NCI-H526 treated with DMSO at 0.1 percent for 48 hours (cell line): ENCODE measurements at places on chromosomes 7 and 10.

DNA sequence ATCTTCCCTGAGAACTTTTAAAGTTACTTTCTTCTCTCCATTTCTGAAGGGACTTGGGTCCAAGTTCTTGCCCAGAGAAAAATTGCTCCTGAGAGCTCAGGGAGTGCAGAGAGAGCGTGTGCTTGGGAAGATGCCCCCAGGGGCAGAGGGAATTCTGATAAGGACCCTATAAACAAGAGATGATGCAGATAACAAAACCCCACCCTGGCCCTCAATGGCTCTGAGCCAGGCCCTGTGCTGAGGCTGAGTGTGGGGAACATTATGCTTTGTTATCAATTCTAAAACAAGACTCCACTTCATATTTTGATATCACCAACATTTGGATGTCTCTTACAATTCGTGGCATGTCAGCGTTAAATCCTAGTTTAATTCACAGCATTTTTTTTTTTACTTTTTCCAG lies 34.4 kb upstream of the HABP2 start:
- no peak for DNase-seq

- DNase-seq, result no peak
These were observed 177.0 kb downstream of the CFTR start for GRCh38 chr7:117656806-117657205.

DNA sequence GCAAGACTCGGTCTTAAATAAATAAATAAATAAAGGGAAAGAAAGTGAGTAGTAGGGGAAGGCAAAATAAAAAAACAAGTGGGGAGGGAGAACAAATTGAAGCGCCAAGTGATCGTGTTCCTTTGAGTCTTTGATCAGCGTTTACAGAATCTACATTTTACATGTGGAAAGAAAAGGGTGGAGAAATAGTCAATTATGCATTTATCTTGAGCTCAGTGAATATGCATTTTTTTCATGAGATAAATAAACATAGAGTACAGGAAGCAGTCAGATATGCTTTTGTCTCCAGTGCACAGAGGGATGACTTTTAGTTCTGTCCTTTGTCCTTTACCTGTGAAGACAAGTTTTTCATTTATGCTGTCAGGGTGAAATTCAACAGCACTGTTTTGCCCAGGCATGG lies 6.1 kb upstream of the GUSB start:
- DNase-seq, result no peak

DNA sequence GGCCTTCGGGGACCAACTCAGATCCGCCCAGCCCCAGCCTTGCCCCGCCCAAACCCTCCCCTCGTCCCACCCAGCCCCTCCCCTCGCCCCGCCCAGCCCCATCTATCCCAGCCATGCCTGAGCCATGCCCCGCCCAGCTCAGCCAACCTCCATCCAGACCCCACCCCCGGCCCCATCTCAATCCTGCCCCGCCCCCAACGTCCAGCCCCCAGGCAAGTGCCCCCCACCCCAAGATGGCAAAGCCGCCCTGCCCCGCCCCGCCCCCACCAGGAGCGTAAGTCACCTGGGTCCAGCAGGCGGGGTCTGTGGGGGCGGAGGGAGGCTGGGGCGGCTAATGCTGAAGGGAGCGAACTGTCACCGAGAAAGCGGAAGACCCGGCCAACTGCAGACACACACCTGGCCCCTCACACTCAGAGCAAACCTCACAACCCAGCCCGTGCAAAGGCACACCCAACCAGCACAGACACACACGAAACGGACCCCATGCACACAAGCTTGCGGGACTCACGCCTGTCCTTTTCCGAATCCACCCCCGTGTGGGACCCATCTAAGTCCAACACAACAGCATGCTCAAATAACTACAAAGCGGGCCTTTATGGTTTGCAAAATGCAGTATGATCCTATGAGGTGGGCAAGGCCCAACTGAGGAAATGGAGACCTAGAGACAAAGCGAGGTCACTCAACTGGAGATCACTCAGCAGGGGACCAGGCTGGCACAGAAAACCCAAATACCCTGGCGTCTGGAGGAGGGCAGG lies 11.5 kb upstream of the OGA start:
- DNase-seq, result peak; percentile 54

GRCh38 chr10:1698185-1698584 lies 39.1 kb downstream of the ADARB2 start:
- DNase-seq, result no peak

DNA sequence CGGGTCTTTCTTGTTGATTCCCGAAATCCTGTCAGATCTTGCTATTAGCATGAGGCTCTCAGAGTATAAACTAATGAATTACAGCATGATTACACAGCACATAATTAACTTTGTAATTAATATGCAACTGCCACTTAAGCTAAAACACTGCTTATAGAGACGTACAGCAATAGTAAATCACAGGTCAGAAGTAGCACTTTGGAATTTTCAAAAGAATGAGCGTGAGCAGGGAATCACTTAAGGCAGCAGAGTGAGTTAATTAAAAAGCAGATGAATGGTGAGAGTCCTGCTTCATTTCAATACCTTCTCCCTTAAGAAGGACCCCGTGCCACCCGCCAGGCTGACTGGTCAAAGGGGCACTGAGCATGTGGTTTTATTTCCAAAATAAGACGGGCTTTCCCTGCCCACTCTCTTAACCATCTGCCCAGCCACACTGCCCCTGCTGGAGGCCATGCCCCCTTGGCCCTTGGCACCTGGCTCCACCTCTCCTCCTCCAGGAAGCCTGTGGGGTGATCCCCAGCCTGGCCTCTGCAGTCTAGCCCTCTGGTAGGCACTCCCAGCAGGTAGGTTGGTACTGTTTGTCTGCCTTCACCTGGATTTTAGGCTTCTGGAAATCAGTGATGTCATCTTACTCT lies 117.8 kb downstream of the ZMIZ1 start:
- DNase-seq, result no peak

- no peak for DNase-seq
These were observed 2.0 kb upstream of the AOC1 start for GRCh38 chr7:150850273-150850672.
